ENCODE measurements at places on chromosomes 6 and 20. TPM values are rescaled to one million over a fixed set of nuclear protein-coding genes. Genes with fewer than 3 reads are reported as not detected.

- no peak for DNase-seq
These were observed 152.6 kb downstream of the TSHZ2 start for GRCh38 chr20:53124803-53125202.

GRCh38 chr20:36604952-36605398 lies 604 bp upstream of the RAB5IF start:
- DNase-seq, result peak; percentile 58

- no peak for DNase-seq
These were observed 380.2 kb downstream of the LAMA2 start for GRCh38 chr6:129263176-129263575.

GRCh38 chr20:12598894-12599293 lies 409.9 kb upstream of the SPTLC3 start:
- no peak for DNase-seq

DNA sequence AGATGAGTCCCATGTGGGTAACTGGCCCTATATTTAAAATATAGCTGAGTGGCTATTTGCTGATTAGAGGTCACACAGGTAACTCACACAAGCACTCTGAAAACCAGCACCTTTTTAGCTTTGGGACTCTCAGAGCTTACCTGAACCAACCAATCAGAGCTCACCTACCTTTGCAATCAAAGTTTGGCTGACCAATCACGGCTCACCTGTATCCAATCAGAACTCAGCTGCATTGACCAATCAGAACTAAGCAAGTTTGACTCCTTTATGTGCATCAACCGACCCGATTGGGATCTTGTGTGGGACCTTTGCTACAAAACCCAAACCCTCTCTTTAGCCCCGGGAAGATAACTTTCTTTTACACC lies 106.8 kb upstream of the NXT1 start:
- no peak for DNase-seq

- DNase-seq, result no peak
These were observed 12.3 kb upstream of the ASF1A start for GRCh38 chr6:118881440-118882313.

DNA sequence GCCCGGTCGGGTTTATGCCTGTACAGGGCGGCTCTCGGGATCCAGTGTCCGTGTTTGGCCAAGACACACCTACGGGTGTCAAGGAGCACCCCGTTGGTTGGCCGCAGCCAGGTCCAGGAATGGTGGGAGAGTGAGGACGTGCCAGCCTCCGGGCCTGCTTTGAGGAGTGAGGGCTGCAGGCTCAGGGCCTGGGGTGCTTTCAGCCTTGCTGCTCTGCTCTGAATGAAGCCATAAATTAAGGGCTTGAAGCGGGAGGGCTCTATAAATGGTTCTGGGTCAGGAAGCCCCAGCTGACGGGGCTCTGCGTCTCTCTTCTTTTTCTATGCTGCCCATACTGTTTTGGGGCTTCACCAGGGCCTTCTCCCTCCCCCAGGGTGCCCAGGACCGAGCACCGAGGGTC lies 15.1 kb downstream of the GATA5 start:
- DNase-seq, result no peak

DNA sequence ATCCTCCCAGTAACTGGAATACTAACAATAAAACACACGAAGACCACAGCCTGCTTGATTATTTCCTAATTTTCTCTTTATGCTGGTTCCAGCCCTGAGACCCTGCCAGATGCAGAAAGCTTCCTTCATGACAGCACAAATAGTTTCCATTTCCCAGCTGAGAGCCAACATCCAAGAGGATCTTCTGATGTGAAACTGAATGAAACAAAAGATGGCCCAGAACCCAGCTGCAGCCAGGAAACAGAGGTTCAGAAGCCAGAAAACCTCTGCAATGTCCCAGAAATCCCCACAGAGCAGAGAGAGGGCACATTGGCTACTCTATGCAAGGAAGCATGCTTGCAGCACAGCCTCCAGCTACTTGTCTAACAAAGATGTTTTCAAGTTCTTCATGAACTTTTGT lies 61.8 kb upstream of the PLEKHG1 start:
- no peak for DNase-seq

DNA sequence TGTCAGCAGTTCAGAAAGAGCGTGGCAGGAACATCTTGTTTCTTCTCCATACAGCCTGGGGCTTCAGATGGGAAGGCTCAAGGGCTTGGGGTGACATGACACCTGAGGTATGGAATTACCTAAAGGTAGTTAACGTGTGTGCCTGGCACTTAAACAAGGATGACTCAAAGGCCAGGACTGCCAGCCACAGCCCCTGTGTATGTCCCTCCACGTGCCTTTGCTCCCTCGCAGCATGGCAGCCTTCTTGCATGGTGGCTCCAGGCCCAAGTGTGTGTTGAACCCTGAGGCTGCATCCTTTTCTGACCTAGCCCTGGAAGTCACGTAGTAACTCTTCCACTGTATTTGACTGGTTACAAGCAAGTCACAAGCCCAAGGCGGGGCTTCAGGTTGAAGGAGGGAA lies 33.6 kb upstream of the MYL9 start:
- no peak for DNase-seq

DNA sequence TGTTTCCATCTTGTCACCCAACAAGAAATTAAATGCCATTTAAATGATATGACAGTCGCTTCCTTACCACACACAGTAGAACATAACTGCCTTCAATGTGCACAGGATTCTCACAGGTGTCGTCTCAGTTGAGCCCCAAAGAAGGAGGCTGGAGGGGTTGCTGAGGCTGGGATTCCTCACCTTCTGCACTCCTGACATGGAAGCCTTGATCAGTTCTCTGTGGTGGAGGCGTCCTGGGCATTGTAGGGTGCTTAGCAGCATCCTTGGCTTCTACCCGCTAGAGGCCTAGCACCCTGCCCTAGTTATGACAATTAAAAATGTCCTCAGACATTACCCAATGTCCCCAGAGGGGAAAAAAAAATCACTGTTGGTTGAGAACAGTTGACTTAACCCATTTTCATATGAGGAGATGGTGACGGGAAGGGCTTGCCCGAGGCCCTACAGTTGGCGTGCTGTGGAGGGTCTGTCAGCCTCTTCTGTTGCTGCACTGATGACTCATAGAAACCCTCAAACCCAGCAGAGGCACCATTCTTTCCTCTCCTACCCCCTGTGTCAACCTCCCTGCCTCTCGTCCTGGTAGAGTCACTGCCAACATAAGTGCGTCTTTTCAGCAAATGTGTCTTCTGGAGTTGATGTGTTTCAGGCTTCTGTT lies 19.3 kb upstream of the ZNF831 start:
- DNase-seq, result peak; percentile 29

GRCh38 chr6:157376706-157377230 lies 4.2 kb upstream of the ZDHHC14 start:
- DNase-seq, result no peak

DNA sequence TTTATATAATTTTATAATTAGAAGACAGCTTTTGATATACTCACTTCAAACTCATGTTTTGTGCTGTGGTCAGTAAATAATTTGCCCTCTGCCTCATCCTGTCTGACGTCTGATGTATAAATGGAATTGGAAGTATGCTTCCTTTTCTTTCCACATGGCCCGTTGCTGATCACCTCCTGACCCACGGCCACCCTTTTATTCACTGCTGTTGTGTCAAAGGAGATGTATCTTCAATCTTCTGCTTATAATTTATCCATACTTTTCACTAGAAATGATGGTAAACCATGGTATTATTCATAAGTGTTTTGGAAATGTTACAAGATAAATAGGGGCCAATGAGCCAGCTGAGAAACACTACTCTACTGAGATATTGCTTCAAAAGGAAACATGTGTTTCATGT lies 841.8 kb downstream of the PHF3 start:
- no peak for DNase-seq

DNA sequence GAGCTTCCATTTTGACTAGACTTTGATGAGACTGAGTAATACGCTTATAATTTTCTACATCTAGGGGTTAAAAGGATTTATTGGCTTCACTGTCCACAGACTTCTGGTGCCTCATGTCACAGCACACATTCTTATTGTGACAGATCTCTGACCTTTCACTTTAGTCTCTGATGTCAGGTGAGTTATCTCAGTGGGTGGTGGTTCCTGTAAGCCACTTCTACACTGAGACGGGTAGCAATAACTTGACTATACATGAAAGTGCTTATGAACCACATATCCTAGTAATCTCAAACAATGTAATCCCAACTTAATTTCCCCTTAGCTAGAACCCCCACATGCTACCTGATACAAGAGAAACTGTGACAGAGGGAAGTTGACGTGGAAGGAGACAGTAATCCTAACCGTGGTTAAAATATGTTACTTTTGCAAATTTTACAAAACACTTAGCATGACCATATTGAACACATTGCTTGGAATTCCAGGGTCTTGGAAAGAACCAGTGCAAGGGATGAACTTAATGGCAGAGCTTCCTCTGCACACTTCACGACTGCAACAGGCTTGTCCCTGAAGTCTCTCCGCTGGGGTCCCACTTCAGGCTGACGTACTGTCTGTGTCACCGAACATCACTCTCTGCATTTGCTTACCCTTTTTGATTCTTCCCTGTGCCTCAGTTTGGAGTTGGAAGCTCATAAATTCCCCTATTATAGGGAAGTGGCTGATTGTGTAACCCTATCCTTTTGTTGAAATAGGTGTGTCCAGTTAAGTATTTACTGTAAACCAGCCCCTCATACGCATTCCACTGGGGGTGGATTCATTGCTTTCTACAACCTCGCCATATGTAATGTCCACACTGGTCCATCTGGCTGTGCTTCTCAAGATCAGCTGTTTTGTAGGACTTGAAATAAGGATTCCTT lies 6.4 kb upstream of the TRIM40 start:
- no peak for DNase-seq

DNA sequence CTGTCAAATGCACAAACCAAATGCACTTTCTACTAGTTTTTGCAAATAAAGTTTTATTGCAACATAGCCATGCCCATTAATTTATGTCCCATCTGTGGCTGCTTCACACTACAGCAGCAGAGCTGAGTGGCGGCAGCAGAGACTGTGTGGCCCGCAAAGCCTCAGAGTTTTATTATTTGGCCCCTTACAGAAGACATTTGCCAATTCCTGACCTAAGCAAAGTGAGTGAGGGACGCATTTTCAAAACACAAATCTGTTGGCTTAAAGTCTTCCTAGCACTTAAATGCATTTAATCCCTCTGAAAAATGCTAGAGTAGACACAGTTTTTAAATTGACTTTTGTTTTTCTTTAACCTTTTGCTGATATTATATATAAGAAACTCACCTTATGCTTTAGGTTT lies 126.4 kb downstream of the PHACTR3 start:
- no peak for DNase-seq

DNA sequence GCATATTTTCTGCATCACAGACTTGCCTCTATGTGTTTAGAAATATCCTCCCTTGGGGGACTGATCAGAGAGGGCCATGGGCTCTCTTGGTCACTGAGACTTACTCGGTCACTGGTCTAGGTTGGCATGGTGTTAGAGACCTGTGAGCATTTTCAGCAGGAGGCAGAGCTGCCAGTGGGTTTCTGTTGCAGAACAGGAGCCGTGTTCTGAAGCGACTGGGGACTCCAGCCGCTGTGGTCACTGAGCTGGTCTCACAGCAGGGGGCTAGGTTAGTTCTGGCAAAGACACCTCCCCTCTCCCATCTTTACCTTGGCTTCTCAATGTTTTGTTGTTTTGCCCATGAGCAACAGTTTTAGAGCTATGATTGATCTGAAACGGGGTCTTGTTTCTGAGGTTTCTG lies 8.7 kb downstream of the TMEM181 start:
- DNase-seq, result no peak

GRCh38 chr6:16781348-16782169 lies 20.3 kb upstream of the ATXN1 start:
- no peak for DNase-seq

DNA sequence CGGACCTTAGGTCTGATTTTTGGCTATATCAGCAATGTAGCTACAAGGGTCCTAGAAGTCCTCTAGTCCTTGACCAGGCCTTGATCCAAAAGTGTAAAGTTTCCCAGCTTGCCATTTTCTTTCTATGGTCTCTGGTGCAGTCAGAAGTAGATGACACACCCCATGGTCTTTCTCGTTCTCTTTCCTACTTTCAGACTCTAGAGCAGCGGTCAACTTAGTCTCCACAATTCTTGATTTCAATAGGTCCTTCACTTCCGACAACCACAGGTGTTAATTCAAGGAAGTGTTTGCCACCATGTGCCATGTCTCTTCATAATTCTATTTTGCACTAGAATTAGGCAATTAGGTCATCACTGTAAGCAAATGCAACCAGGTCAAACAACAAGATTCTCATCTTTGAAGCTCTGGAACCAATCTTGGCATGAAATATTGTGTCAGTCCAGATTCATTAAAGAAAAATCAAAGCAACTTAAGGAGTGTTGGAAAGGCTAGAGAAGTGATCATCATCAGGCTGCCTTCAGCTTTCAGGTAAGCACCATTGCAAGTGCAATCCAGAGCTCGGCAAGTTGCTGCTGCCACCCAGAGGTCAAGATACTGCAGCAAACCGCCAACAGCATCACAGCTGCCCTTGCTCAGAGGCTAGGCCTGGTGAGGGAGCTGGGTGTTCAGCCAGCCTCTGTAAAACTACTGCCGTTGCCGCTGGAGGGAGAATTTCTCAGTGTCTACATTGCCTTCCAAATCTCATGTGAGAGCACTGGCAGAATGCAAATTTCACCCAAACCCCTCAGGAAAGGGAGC lies 5.6 kb upstream of the SYNE1 start:
- DNase-seq, result peak; percentile 55

- no peak for DNase-seq
These were observed 107.3 kb downstream of the TFAP2C start for GRCh38 chr20:56736285-56736857.

- no peak for DNase-seq
These were observed 1234.7 kb upstream of the GJE1 start for GRCh38 chr6:140897804-140898573.

DNA sequence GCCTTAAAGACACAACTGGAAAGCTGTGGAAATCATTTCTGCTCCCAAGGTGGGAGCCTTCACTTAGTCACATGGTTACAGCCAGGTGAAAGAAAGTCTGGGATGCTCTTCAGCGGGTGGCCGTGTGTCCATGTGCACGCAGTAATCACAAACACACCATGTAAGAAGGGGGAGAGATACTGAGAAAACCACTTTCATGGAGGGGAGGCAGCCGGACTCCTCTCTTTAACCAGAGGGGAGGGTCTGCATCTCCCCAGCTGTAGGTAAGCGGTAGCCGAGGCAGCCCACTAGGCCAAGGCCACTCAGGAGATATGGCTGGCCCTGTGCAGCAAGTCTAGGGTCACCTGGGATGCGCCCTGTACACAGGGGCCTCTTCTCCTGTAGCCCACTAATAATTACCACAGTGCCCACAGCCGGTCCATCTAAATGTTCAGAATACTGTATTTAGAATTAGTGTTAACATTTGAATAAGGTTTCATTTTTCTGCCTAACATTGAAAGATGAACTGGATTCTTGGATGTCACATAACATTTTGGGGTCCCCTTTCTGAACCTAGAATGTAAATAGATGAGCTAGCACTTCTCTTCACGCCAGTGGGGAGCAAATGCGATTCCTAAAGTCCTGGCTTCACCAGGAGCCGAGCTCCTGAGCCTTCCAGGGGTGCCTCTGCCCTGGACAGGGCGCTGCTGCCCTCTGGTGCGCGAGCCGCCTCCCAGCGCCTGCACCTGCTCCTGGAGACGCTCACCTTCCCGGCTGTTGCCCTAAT lies 15.9 kb downstream of the GPR31 start:
- peak; percentile 67 for DNase-seq

The PLN gene
- 0.18 TPM for total RNA-seq

The BPIFA1 gene
- not detected for total RNA-seq

The TBX18 gene
- total RNA-seq, result 0.30 TPM

The CASS4 gene
- total RNA-seq, result 0.93 TPM

The ACTL10 gene
- 0.20 TPM for total RNA-seq

The APCDD1L gene
- 0.13 TPM for total RNA-seq

The LAMA4 gene
- total RNA-seq, result 2.8 TPM
